ENCODE measurements at places on chromosomes 1 and 21.

- peak overlapping the region; percentile 43 for H3K4me3 ChIP-seq
- H3K27ac ChIP-seq = peak overlapping the region; percentile 99
- H3K36me3 ChIP-seq = peaks cover 57% of the 10 kb centered on the region
- H3K4me1 ChIP-seq = peaks cover 81% of the 10 kb centered on the region
- peak; percentile 99 for DNase-seq
- H3K27me3 ChIP-seq = no peaks in the 10 kb centered on the region
These were observed 6.4 kb downstream of the RHOC start for GRCh38 chr1:112700290-112701226.

- peaks cover 100% of the 10 kb centered on the region for H3K27me3 ChIP-seq
- peaks cover 10% of the 10 kb centered on the region for H3K4me1 ChIP-seq
- peak overlapping the region; percentile 32 for H3K4me3 ChIP-seq
These were observed 13.6 kb downstream of the INSRR start for GRCh38 chr1:156845055-156845952.

- peaks cover 19% of the 10 kb centered on the region for H3K36me3 ChIP-seq
- no peaks in the 10 kb centered on the region for H3K27me3 ChIP-seq
- H3K4me1 ChIP-seq = peaks cover 55% of the 10 kb centered on the region
- H3K27ac ChIP-seq = peak overlapping the region; percentile 55
These were observed 12.6 kb downstream of the NTPCR start for GRCh38 chr1:232962761-232963745.

- no peak overlapping the region for H3K27ac ChIP-seq
- H3K4me3 ChIP-seq = no peak overlapping the region
- no peaks in the 10 kb centered on the region for H3K27me3 ChIP-seq
- peak; percentile 18 for DNase-seq
- H3K36me3 ChIP-seq = no peaks in the 10 kb centered on the region
These were observed 755.0 kb downstream of the LTN1 start for GRCh38 chr21:28237661-28238060.

- no peaks in the 10 kb centered on the region for H3K27me3 ChIP-seq
- H3K27ac ChIP-seq = no peak overlapping the region
- H3K36me3 ChIP-seq = peaks cover 21% of the 10 kb centered on the region
- H3K4me1 ChIP-seq = peaks cover 5% of the 10 kb centered on the region
- DNase-seq = no peak
These were observed 8.3 kb downstream of the KLHDC9 start for GRCh38 chr1:161106431-161106830.

- H3K27ac ChIP-seq = no peak overlapping the region
- no peak for DNase-seq
- peaks cover 23% of the 10 kb centered on the region for H3K4me1 ChIP-seq
These were observed 26.2 kb downstream of the VASH2 start for GRCh38 chr1:212976586-212976985.

DNA sequence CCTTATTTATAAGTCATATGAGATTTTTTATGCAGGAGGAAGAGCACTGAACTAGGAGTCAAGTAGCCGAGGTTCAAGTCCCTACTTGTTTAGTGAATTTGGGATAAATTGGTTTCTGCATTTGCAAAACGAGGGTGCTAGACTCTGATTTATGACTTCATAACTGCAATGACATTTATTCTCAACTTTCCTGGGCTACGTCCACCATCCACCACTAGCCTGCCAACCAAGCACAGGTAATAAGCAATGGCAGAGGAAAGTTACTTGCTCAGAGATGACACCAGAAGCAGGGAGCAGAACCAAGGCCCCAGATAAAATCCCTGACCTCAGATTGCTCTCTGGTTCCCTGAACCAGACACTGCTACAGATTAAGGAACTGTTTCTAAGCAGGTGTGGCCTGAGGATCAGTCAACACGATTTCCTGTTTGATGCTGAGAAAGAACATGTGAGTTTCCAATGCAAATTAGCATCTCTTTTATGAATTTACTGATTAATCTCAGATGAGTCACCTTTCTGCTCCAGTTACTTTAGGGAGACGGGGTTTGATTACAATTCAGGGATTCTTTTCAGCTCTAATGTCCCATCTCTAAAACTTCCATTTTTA lies 52.7 kb downstream of the PLPP3 start:
- peaks cover 100% of the 10 kb centered on the region for H3K4me1 ChIP-seq
- peaks cover 33% of the 10 kb centered on the region for H3K36me3 ChIP-seq
- H3K4me3 ChIP-seq = no peak overlapping the region
- no peak for DNase-seq
- no peaks in the 10 kb centered on the region for H3K27me3 ChIP-seq

DNA sequence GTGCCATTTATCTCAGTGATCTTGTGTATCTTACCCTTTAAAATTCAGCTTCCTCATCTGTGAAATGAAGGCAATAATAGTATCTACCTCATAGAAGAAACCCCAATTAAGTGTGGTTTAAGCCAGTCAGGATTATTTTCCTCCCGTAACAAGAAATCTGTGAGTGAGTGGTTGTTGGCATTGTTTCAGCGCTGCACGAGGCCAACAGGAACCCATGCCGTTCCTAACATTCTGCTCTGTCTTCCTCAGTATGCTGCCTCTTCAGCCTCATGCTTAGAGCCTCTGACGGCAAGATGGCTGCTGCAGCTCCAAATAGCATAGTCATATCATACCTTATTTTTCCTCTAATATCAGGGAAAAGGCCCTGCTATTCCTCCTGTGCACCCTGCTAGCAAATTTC lies 289.7 kb downstream of the TM2D1 start:
- no peaks in the 10 kb centered on the region for H3K27me3 ChIP-seq
- DNase-seq = no peak
- H3K36me3 ChIP-seq = no peaks in the 10 kb centered on the region
- peaks cover 69% of the 10 kb centered on the region for H3K4me1 ChIP-seq

- H3K4me3 ChIP-seq = peak overlapping the region; percentile 20
- no peak for DNase-seq
- no peak overlapping the region for H3K27ac ChIP-seq
- H3K4me1 ChIP-seq = peaks cover 4% of the 10 kb centered on the region
- H3K36me3 ChIP-seq = no peaks in the 10 kb centered on the region
These were observed 934.2 kb downstream of the TTLL7 start for GRCh38 chr1:83064589-83065242.

- DNase-seq = no peak
- H3K27ac ChIP-seq = no peak overlapping the region
- peaks cover 59% of the 10 kb centered on the region for H3K4me1 ChIP-seq
- no peaks in the 10 kb centered on the region for H3K27me3 ChIP-seq
- peaks cover 53% of the 10 kb centered on the region for H3K36me3 ChIP-seq
- no peak overlapping the region for H3K4me3 ChIP-seq
These were observed 2.1 kb downstream of the C1orf35 start for GRCh38 chr1:228100822-228101613.

DNA sequence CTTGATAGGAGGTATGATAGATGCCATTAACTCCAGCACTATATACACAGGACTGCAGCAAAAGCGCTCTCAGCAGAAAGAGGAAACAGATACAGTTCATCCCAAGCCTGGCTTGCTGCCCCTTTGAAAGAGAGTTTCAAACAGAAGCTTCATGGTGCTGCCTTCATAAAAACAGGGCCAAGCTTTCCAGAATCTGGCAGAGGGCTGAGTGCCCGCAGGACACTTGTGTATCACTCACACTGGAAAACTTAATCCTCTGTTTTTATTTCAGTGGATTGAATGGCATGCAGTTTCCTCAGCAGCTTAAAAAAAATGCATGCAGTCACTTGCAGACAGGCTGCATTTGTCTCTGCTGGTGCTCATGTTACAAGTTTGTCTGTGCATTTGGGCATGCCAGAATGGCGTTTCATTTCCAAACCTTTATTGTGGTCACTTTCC lies 40.4 kb downstream of the KCNJ15 start:
- H3K27ac ChIP-seq = peak overlapping the region; percentile 54
- H3K4me1 ChIP-seq = peaks cover 33% of the 10 kb centered on the region
- no peaks in the 10 kb centered on the region for H3K36me3 ChIP-seq
- H3K27me3 ChIP-seq = no peaks in the 10 kb centered on the region

DNA sequence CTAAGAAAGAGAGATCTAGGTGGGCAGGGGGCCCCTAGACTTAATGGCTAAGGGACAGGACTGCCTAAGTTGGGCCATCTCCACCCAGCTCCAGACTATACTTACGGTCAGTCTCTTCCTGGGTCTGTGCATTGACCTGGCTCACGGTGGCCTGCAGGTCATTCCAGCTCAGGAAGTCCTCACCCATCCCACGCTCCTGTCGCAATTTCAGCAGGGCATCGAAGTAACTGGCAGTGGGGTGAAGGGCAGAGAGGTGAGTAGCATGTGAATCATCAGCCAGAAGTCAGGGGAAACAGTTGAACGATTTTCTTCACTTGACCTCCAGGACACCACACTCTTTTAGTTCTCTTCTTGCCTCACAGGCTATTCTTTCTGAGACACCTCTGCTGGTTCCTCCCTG lies 20.5 kb downstream of the IQGAP3 start:
- no peaks in the 10 kb centered on the region for H3K36me3 ChIP-seq
- no peak overlapping the region for H3K4me3 ChIP-seq
- no peak for DNase-seq
- peaks cover 14% of the 10 kb centered on the region for H3K4me1 ChIP-seq
- no peaks in the 10 kb centered on the region for H3K27me3 ChIP-seq

DNA sequence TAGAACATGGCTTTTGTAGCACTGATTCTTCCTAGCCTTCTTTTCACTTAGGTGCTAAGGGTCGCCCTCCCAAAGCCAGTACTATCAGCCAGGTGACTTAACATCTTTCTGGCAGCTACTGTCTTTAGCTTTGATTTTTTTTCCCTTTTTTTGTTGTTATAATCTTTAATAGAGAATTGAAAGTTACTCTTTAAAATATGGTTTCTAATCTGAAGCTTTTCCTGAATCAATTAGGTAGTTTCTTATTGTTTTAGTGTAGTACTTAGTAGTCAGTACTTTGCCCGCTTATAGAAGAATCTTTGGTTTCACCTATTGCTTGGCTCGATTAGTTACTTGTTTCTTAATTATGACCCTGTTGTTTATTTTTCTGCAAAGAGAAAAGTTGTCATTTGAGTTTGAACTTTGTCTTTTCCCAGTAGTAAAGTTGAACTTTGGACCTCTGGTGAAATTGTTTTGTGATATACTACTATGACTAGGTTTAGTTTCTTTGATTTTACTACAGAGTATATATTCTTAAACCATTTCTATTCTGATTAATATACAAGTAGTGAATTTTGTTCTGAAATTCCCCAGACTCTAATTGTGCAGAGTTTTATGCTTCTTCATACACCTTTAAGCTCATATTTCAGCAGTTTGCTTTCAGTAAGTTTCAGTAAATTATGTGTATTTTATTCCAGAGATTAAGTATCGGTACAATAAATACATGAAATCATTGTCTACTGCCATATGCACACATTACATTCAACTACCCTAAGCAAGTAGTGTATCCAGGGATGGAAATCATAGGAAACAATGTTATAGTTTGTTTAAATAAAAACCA lies 3.9 kb downstream of the MAGI3 start:
- DNase-seq = no peak
- H3K27ac ChIP-seq = no peak overlapping the region
- no peak overlapping the region for H3K4me3 ChIP-seq
- peaks cover 44% of the 10 kb centered on the region for H3K4me1 ChIP-seq

GRCh38 chr1:235160383-235160956 lies 580 bp downstream of the RBM34 start:
- H3K4me1 ChIP-seq = peaks cover 51% of the 10 kb centered on the region
- H3K36me3 ChIP-seq = peaks cover 39% of the 10 kb centered on the region
- DNase-seq = no peak
- no peaks in the 10 kb centered on the region for H3K27me3 ChIP-seq
- H3K27ac ChIP-seq = peak overlapping the region; percentile 92

- H3K27ac ChIP-seq = no peak overlapping the region
- peaks cover 74% of the 10 kb centered on the region for H3K27me3 ChIP-seq
- H3K4me1 ChIP-seq = no peaks in the 10 kb centered on the region
- H3K4me3 ChIP-seq = no peak overlapping the region
These were observed 93.6 kb upstream of the ACTRT2 start for GRCh38 chr1:2927393-2928360.

GRCh38 chr1:49864581-49864980 lies 159.2 kb downstream of the AGBL4 start:
- H3K4me3 ChIP-seq = no peak overlapping the region
- H3K27ac ChIP-seq = no peak overlapping the region
- H3K36me3 ChIP-seq = no peaks in the 10 kb centered on the region
- DNase-seq = no peak

- DNase-seq = no peak
- no peaks in the 10 kb centered on the region for H3K27me3 ChIP-seq
- H3K36me3 ChIP-seq = no peaks in the 10 kb centered on the region
- no peak overlapping the region for H3K4me3 ChIP-seq
These were observed 77.1 kb upstream of the KCTD3 start for GRCh38 chr1:215489771-215490565.

- peaks cover 7% of the 10 kb centered on the region for H3K4me1 ChIP-seq
- H3K27me3 ChIP-seq = no peaks in the 10 kb centered on the region
- H3K4me3 ChIP-seq = no peak overlapping the region
- no peak overlapping the region for H3K27ac ChIP-seq
- H3K36me3 ChIP-seq = peaks cover 62% of the 10 kb centered on the region
These were observed 30.2 kb downstream of the ALDH9A1 start for GRCh38 chr1:165668184-165668583.

GRCh38 chr1:38746402-38746935 lies 113.1 kb downstream of the RRAGC start:
- no peaks in the 10 kb centered on the region for H3K36me3 ChIP-seq
- H3K27me3 ChIP-seq = peaks cover 30% of the 10 kb centered on the region
- peak; percentile 16 for DNase-seq
- H3K27ac ChIP-seq = no peak overlapping the region

GRCh38 chr21:8991088-8991907 lies 1530.1 kb upstream of the TPTE start:
- H3K36me3 ChIP-seq = no peaks in the 10 kb centered on the region
- no peak for DNase-seq
- H3K4me3 ChIP-seq = no peak overlapping the region
- H3K27ac ChIP-seq = no peak overlapping the region

- DNase-seq = peak; percentile 14
- H3K27ac ChIP-seq = no peak overlapping the region
- peak overlapping the region; percentile 100 for H3K4me3 ChIP-seq
- no peaks in the 10 kb centered on the region for H3K27me3 ChIP-seq
- H3K36me3 ChIP-seq = no peaks in the 10 kb centered on the region
- peaks cover 51% of the 10 kb centered on the region for H3K4me1 ChIP-seq
These were observed 1.4 kb upstream of the ARF1 start for GRCh38 chr1:228081144-228081543.

- no peak overlapping the region for H3K27ac ChIP-seq
- peaks cover 93% of the 10 kb centered on the region for H3K27me3 ChIP-seq
- H3K4me3 ChIP-seq = no peak overlapping the region
These were observed 91.6 kb downstream of the KAZN start for GRCh38 chr1:14689996-14690615.

GRCh38 chr1:48939042-48939441 lies 162.4 kb upstream of the BEND5 start:
- peaks cover 4% of the 10 kb centered on the region for H3K4me1 ChIP-seq
- no peak for DNase-seq
- H3K36me3 ChIP-seq = no peaks in the 10 kb centered on the region

DNA sequence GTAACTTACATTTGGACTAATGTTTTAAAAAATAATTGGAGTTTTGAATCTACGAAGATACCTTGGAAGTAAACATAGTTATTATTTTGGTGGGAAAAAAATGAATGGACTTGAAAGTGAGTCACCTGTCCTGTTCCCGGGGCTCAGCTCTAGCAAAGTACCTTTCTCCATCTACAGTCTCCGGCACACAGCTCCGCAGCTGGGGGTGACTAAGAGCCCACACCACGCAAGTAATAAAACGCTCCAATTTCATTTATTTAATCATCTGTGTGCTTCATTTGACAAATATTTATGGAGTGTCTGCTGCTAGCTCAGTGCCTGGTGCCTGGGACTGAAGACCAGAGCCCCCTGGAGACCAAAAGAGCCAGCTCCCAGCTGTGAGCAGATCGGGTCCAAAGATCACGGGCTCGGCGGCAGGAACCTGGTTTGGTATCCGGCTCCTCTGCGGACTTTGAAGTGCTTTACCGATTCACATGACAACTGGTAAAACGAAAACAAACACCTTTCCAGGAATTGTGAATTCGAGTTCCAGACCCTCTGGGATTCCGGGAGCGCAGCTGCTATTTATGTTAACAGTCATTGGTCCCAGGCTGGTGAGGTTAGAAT lies 1.7 kb upstream of the RIPK4 start:
- H3K36me3 ChIP-seq = no peaks in the 10 kb centered on the region
- peaks cover 30% of the 10 kb centered on the region for H3K4me1 ChIP-seq
- H3K4me3 ChIP-seq = peak overlapping the region; percentile 46
- peaks cover 100% of the 10 kb centered on the region for H3K27me3 ChIP-seq
- no peak for DNase-seq
- H3K27ac ChIP-seq = no peak overlapping the region

Measured in left ventricle myocardium inferior (tissue), 1 donor.